ENCODE measurements at places on chromosomes 16 and 17. TPM values are rescaled to one million over a fixed set of nuclear protein-coding genes. Genes with fewer than 3 reads are reported as not detected.

Gene CIAO2B
- 85.1 TPM for total RNA-seq

Gene NPTX1
- total RNA-seq = 35.0 TPM

Gene MT3
- not detected for total RNA-seq

Gene TNFRSF17
- not detected for total RNA-seq

Gene LHX1
- 1.3 TPM for total RNA-seq

All from glomerular endothelial cell (primary cell).